ENCODE measurements at places on chromosomes 1 and 21.

DNA sequence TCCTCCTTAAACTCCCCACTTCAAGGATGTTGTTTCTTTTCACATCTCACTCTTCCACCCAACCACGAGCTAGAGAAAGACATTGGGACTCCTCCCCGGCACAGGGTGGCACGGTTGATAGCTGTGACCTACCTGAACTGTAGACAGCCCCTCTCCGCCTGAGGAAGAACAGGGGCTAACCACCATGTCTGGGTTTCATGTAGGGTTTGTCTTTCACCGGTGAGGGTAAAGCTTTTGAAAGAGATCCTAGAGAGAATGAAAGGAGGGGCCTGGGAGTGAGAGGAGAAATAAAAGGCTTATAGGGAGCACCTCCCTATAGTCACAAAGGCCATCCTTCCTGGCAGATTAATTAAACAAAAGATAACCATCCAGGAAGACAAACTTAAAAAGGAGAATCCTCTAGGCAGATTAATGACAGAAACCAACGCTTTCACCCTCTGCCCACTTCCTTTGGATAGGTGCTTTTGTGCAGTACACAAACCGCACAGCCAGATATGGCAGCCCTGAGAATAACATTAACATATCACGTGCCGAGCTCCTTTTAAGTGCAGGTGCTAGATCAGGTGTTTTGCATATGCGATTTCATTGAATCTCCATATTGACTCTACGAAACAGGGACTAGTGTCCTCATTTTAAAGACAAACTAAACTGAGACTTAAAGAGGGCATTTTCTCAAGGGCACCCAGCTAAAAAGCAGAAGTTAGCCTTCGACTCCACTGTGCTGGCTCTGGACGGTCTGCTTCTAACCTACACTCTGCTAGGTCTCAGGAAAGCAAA lies 178.1 kb upstream of the RUNX1 start:
- no peak for DNase-seq

- DNase-seq, result no peak
Measured at GRCh38 chr1:3012456-3013291, 8.6 kb upstream of the ACTRT2 start.

GRCh38 chr21:27614231-27614630 lies 647.3 kb upstream of the ADAMTS5 start:
- DNase-seq, result no peak

DNA sequence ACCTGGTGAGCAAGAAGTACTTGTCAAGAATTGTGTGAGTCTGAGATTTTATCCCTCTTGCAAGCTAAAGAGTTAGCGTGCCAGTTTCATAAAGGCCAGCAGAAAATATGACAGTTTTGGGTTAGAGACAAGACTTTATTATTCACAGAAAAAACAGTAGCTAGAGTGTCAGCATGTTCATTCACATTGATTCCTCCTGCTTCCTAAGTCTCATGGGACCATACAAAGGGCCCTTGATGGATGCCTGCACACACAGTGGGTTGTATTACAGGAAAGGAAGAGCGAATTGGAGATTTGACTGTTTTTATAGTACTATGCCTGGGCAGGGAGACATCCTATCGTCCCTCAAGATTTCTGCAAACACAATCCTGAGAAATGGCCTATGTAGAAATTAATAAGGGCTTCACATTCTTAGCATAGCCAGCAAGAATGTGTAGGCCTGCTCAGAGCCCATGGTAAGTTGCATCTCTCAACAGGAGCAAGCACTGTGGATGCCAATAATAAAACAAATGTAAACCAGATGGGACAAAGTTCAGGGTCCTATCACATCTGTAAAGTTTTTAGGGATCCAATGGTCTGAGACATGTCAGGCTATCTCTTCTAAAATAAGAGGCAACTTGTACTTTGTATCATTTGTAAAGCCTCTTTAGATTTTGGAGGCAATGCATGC lies 4.0 kb upstream of the ASPM start:
- DNase-seq, result no peak

- peak; percentile 4 for DNase-seq
Measured at GRCh38 chr21:15514073-15514946, 215.5 kb upstream of the USP25 start.

GRCh38 chr1:109040989-109041620 lies 797 bp downstream of the WDR47 start:
- DNase-seq, result no peak

All from renal cortical epithelial cell (primary cell).